Stimulated activated CD4-positive, alpha-beta T cell treated with anti-CD3 and anti-CD28 coated beads, Interleukin-1b, Interleukin-23, amount 100 ng/mL, for 1 hour (primary cell): ENCODE measurements at places on chromosomes 3 and 15.

- no peak for DNase-seq
Measured at GRCh38 chr3:124217542-124217941, 225.6 kb upstream of the ROPN1 start.

- no peak for DNase-seq
Measured at GRCh38 chr15:79003301-79003700, 58.5 kb upstream of the CTSH start.

- DNase-seq, result no peak
Measured at GRCh38 chr3:75115695-75116094, 501.2 kb upstream of the CNTN3 start.

- no peak for DNase-seq
Measured at GRCh38 chr3:123475786-123476185, 26.9 kb upstream of the ADCY5 start.

- peak; percentile 34 for DNase-seq
Measured at GRCh38 chr3:184229394-184230080, at the start of gene VWA5B2. Gene VWA5B2 (plus strand): TSS chr3:184229585. CDS start chr3:184230529, 944 bp downstream.

GRCh38 chr3:33883951-33884561, 85.6 kb downstream of the PDCD6IP start:
- DNase-seq, result no peak

GRCh38 chr3:141429371-141430035, 57.3 kb upstream of the RASA2 start:
- no peak for DNase-seq

DNA sequence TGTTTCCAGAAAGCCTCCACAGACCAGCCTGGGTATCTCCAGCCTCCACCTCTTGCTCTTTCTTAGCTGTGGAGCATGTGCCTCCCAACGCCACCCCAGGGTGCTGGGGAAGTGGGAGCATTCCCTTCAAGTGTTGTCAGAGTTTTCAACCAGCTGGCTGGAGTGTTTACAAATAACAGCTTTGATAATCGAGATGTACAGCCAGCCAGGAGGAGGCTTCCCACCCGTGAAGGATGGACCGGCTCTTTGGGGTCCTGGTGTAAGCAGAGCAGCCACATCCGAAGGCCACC, 8.5 kb upstream of the OXTR start:
- DNase-seq, result no peak

DNA sequence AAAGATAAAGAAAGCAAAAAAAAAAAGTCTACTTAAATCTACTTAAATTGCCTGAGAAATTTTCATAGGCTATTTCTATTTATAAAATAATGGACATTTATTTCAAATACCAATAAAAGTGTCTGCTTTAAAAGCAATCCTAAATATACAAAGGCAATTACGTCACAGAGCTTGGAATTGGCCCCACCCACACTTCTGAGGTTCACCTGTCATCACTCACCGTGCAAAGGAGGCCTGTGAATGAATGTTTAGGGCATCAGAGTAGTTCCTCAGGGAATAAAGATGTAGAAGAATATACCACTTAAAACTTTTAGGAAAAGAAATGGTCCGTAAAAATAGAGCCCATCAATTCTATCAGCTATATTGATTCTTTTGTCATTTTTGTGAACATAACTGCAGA, 621.8 kb downstream of the ROBO1 start:
- no peak for DNase-seq

DNA sequence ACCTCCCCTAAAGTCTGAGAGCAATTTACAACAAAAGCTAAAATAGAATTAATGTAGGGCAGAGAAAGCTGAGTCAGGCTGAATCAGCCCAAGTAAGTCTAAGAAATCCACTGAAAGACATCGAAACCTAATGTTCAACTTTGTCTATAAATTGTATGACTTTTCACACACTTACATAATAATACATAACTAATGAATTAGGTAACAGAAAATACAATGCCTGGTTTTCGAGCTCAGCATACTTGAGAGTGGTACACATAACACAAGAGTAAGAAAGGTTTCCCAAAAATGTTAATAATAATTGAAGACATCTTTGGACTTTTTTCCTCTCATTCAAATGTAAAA, 55.3 kb upstream of the VGLL4 start:
- DNase-seq, result no peak

GRCh38 chr15:59437142-59437816, 707 bp upstream of the FAM81A start:
- no peak for DNase-seq

- DNase-seq, result no peak
Measured at GRCh38 chr3:115687721-115688120, 64.4 kb downstream of the GAP43 start.

DNA sequence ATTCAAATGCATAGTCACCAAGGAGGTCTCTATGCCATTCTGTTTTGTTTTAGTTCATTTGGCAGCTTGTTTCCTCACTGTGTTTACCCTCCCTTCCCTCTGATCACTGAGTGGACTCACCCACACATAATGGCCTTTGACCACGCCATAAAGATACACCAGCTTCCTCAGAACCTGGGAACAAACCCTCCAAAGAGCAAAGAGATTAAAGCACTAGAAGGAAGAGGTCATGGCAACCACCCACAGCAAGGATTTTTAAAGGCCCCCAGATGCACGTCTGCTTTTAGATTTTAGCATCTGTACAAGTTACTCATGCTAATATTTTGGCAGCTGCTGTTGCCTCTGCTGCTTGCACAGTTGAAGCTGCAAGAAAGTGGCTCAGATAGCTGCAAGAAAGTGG, 47.9 kb upstream of the CADPS start:
- no peak for DNase-seq

DNA sequence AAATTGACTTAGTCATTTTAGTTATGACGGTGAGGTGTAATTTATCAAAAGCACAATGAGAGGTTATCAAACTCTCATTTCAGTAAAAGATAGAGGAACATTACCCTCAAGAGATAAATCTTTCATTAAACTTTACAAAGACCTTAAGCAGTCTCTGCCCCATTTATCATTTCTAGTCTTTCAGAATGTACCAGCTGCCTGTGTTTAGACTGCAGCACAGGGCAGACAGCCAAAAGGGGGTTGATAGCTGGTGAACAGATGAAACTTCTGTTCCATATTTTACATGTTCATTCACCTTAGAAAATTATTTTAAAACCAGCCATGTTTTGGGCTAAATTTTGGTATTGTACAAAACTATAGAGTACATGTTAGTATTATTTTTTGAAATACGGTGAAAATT, 514.6 kb upstream of the CNTN3 start:
- no peak for DNase-seq

DNA sequence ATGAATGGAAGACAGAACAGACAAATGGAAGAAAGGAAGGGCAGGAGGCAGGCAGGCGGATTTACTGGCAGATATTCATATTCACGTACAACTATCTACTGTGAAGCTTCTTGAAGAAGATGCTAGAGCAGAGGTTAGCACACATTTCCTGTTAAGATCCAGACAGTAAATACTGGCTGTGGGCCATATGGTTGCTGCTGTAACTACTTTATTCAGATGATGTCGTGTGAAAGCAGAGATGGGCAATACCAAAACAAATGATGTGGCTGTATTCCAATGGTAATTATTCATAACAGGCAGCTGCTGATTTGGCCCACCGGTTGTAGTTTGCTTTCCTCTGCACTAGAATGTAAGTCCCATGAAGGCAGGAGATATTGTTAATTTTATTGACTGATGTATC, 115.7 kb upstream of the PRTG start:
- no peak for DNase-seq

DNA sequence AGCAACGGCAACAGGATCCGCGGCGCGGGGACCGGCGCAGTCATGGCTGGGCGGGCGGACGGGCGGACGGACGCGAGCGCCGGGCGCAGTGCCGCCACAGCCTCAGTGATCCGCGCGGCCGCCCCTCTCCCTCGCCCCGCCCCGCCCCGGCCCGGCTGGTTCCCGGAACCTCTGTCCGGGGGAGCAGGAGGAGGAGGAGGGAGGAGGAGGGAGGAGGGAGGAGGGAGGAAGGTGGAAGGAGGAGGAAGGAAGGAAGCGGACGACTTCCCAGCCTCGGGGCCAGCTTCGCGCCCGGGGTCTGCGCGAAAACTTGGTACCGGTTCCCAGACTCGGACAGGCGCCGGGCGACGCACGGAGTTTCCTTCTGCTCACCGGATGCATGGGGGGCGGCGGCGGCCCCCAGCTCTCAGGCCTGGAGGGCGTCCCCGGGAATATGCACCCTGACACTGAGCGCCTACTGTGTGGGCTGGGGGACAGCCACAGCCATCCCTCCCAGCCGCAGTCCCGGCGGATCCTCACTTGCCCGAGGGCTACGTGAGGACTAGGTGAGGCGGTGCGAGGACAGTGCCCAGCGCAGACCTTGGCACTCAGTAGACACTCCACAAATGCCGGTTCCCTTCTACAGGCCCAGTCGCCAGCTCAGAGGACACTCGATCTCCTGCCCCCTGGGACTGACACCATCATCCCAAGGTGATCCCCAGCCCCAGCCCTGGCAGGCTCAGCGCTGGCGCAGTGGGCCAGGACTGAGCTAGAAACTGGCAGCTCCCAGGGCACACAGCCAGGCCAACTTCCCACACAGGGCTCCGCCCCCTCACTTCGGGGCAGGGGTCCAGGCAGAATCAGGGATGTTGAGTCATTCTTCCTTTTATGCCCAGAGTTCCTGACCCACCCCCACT, at the start of gene SHISA5:
TSS of gene SHISA5 (minus strand) at position 124 of the 896 bp plus-strand sequence. CDS start at position 44, 80 bp downstream.
- no peak for DNase-seq

- DNase-seq, result no peak
Measured at GRCh38 chr15:92892201-92892555, 7.9 kb upstream of the CHD2 start.

- DNase-seq, result no peak
Measured at GRCh38 chr3:43426388-43426787, 140.0 kb downstream of the SNRK start.

- no peak for DNase-seq
Measured at GRCh38 chr3:100614941-100615340, 5.5 kb downstream of the ADGRG7 start.

DNA sequence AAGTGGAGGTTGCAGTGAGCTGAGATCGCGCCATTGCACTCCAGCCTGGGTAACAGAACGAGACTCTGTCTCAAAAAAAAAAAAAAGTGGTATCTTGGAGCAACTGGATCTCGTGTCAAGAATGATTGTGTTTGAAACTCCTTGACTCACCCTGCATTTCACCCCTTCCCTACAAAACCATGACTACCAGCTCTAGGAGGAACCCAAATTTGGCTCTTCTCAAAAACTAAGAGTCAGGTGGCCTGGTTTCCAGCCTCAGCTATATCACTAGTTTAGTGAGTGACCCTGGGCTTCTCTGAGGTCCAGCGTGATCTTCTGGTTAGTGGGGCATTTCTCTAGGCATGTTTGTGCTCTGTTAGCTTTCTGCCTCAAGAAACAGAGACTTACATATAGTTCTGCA, 222.1 kb downstream of the FAM43A start:
- no peak for DNase-seq

DNA sequence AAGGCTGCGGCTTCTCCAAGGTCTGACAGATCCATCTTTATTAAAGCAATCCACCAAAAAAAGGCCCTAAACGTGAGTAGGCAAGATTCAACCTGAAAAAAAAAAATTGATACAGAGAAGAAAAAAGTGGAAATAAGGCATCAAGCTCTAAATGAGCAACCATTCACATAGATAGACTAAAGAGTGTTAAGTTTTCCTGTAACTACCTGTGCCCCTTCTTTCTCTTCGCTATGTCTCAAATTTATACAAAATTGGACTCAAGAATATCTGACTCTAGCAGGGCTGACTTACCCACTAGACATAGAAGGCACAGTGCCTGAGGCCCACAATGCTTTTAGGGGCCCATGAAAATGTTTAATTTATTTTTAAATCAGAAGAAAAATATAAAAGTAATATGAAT, at the start of gene MYH15:
TSS of gene MYH15 (minus strand) at position 101 of the 400 bp plus-strand sequence. CDS start at position 35, 66 bp downstream.
- DNase-seq, result no peak

DNA sequence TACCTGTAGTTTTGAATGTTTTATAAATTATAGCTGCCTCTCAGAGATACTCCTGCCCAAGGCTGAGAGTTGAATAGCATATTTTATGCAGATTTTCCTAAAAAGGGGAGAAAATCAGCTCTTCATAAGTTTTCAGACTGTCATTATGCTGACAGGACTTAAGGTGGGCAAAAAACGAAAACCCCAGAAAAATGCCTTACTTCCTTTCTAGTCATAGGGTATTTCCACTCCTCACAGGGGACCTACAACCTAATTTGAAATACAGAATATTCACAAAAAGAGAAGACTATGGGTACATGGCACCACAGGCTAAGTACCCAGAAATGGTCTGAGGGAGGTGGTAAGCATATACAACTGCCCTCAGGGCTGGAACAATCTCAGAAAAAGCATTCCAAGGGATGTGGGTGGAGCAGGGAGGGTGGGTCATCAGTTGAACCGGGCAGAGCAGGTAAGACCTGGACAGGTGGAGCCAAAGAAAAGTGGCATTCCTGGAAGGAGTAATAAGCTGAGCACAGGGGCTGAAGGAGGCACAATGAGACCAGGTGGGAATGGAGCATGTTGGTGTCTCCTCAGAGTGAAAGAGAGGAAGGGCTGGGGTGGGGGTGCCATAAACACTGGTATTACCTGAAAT, 10.6 kb upstream of the OXSR1 start:
- no peak for DNase-seq

GRCh38 chr3:157132936-157133335, 27.0 kb downstream of the CCNL1 start:
- DNase-seq, result no peak

DNA sequence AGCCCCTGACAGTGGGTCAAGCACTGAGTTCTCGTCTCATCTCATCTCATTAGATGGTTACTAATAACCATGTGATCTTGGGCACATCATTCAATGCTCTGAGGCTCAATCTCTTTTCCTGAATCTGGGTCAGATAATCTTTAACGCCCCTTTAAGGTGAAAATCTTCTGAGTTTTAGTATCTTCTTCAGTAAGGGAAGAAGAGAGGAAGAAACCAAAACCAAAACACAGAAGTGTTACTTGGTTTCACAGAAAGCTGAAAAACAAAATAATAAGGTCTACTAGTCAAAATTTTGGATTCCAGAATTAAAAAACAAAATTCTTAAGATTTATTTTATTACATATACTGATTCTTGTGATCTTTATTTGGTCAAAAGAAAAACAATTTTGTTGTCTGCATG, 78.2 kb downstream of the CLASP2 start:
- DNase-seq, result no peak

DNA sequence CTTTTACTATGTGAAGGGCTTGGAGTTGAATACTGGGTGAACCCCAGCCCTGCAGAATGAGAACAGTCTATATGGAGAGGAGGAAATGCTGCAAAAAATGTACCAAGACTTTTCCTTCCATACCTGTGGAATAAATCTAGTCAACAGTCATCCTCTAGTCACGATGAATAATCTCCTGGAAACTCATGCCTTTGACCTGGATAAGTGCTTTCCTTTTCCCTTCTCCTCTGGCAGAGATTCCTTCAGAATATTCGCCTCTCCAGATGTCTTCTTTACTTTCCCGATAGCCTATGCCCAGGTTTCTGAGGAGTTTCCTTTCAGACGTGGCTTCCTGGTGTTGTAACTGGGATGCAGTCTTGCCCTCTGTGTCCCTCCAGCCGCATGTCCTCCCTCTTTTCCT, 28.1 kb downstream of the CCNL1 start:
- DNase-seq, result no peak
